ENCODE measurements at places on chromosomes 5 and 9.

- DNase-seq, result peak; percentile 30
Measured at GRCh38 chr9:78369639-78370219, 72.8 kb downstream of the PSAT1 start.

- DNase-seq, result no peak
Measured at GRCh38 chr5:14231156-14231555, 88.0 kb downstream of the TRIO start.

GRCh38 chr5:98428806-98429205 lies 344.7 kb upstream of the RGMB start:
- no peak for DNase-seq

GRCh38 chr5:133344266-133344665 lies 268.1 kb downstream of the FSTL4 start:
- no peak for DNase-seq

DNA sequence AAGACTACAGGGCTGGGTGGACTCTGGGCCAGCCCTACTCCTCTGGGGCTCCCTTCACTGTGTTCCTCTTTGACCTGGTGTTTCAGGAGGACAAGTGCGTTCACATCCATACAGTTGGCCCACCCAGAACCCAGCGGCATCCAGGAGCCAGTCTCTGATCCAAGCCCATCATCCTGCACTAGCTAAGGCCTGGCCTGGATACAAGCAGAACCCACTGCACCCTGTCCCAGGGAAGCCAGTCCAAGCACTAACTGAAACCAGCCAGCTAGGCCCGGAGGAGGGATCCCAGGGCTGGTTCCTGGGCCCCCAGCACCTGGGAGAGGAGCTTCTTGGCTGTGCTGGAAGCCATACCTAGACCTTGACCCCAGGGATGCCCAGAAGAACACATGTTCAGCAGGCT lies 4.1 kb upstream of the GBGT1 start:
- no peak for DNase-seq

GRCh38 chr9:33013962-33014664 lies 11.0 kb upstream of the DNAJA1 start:
- DNase-seq, result no peak

- no peak for DNase-seq
Measured at GRCh38 chr9:114417511-114417910, 29.7 kb upstream of the AKNA start.

DNA sequence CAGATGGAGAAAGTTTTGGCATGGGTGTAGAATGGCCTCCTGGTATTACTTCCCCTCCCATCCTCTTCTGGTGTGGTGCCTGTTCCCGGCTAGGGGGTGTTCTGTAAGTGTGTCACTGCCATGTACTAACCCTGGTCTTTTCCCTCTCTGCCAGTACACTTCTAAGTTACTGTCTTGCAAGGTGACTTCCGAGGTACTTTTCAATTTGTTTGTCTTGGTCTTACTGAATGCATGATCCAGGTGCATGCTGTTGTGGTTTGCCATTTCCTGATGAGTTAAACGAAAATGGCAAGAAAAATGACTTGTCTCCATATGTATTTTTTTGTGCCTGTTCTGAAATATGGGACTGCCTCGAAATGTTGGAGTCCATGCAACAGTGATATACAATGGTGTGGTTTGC lies 46.0 kb downstream of the C9orf152 start:
- DNase-seq, result no peak

DNA sequence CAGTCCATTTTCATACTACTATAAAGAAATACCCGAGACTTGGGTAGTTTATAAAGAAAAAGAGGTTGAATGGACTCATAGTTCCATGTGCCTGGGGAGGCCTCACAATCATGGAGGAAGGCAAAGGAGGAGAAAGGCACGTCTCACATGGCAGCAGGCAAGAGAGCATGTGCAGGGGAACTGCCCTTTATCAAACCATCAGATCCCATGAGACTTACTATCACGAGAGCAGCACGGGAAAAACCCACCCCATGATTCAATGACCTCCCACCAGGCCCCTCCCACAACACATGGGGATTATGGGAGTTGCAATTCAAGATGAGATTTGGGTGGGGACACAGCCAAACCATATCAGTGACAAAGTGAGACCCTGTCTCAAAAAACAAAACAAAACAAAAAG lies 19.9 kb downstream of the TRAF2 start:
- no peak for DNase-seq

- DNase-seq, result no peak
Measured at GRCh38 chr5:151597749-151598148, 6.6 kb upstream of the FAT2 start.

- DNase-seq, result peak; percentile 90
Measured at GRCh38 chr9:6007058-6007769, 8.2 kb downstream of the RANBP6 start.

DNA sequence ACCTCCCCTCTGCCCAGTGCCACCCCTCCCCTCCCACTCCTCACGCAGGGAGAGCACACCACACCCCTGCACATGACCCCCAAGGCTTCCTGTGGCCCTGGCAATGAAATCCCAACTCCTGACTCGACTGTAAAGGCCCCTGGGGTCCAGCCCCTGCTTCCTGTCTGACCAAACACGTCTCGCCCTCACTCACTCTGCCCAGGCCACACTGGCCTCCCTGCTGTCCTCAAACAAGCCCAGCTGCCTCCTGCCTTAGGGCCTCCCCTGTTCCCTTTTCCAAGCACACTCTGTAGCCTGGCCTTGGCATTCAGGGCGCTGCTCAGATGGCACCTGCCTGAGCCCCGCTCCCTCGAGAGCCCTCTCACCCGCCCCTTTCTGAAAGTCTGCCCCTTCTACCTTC lies 42.4 kb downstream of the HK3 start:
- no peak for DNase-seq

- DNase-seq, result no peak
Measured at GRCh38 chr5:110880413-110880812, 141.6 kb downstream of the SLC25A46 start.

- no peak for DNase-seq
Measured at GRCh38 chr9:79193501-79194223, 378.1 kb upstream of the TLE4 start.

DNA sequence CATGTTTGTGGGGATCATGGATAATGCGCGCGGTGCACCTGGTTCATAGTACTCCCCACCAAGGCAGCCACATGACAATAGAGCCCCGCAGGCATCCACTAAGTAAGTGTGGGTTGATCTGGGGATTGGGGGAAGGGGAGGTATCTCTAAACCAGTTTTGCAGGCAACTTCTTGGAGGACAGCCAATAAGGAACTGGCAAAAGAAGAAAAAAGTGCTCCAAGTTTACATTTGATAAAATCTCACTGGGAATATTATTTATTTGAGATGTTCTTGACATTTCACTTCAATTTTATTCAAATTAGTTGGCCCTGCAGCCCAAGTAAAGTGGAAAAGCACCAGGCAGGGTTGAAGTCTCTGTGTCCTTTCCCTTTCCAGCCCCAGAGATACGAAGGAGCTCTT lies 8.5 kb downstream of the FBP1 start:
- DNase-seq, result no peak

GRCh38 chr5:122471031-122471751 lies 159.2 kb downstream of the SNCAIP start:
- DNase-seq, result no peak

DNA sequence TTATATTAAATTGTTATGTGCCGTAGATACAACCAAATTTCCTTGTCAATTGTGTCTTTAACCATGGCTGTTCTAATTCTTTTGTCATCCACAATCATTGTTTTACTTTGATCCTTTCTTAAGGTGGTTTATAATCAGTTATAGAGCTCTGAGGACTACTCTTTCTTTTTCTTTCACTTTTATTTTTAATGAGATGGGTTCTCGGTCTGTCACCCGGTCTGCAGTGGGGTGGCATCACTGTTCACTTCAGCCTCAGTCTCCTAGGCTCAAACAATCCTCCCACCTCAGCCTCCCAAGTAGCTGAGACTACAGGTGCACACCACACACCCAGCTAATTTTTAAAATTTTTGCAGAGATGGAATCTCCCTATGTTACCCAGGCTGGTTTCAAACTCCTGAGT lies 74.2 kb downstream of the ANXA2R start:
- no peak for DNase-seq

DNA sequence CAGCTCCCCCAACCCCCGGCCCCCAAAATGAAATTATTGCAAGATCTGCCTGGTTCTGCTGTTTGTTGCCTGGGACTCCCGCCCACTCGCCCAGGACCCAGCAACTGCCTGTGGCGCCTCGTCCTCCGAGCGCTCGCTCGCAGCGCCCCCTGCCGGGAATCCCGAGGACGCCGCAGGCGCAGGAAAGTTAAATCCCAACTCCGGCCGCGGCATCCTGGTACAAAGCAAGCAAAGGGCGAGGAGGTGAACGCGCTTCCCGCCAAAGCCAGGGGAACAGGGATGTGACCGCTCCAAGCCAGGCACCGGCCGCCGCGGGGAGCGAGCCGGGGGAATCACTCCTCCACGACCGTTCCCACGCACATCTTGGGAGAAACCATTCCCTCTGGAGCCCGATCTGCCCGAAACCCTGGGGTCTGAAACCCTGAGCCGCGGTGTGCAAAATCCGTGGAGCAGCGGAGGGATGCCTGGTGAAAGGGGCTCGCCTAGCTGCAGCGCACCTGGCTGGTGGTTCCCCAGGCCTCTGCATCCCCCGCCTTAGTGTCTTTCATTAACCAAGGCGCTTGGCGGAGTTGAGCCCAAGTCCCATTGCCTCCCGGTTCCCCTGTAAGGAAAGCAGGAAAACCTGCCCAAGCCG lies 1.3 kb downstream of the SEMA5A start:
- no peak for DNase-seq

GRCh38 chr5:98341038-98342032 lies 432.1 kb upstream of the RGMB start:
- DNase-seq, result no peak

GRCh38 chr5:173035904-173036707 lies 20.0 kb upstream of the CREBRF start:
- no peak for DNase-seq

DNA sequence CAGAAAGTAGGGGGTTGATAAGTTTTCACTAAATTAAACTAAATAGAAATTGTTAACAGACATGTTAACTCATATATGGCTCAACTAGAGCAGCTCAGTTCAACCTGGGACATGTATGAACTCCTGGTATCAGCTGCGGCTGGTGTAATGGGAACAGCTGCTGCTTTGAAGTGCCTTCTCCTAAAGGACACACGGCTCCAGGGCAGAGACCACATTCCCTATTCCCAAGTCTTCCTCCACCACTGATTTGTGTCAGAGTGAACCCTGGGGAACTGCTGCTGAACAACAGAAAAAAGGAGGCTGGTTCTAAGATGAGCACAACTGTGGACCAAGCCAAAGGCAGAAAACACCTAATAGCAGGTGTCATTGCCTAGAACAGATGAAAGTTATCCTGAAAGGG lies 71.1 kb downstream of the MAPKAP1 start:
- no peak for DNase-seq

- peak; percentile 68 for DNase-seq
Measured at GRCh38 chr9:105053209-105053652, 125.3 kb upstream of the ABCA1 start.

DNA sequence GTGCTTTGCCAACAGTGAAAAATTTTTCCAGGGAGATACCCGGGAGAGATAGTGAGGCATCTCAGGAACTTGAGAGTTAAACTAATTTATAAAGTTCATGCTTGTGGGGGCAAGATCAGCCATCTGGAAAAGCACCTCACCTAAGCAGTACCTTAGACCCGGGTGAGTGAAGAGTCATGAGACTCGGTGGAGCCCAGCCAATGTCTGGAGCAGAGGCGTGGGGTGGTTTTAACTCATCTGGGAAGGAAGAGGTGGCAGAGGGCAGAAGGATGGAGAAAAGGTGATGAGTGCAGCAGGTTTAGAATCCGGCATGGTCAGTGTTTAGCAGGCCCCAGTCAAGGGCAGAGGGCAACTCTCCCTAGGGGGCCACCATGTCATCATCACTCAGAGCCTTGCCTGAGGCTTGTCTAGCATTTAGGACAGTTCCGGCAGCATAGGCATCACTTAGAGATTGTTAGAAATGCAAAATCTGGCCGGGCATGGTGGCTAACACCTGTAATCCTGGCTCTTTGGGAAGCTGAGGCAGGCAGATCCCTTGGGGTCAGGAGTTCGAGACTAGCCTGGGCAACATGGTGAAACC lies 4.3 kb upstream of the RNF183 start:
- no peak for DNase-seq

- no peak for DNase-seq
Measured at GRCh38 chr5:121315786-121316185, 535.9 kb upstream of the FTMT start.

DNA sequence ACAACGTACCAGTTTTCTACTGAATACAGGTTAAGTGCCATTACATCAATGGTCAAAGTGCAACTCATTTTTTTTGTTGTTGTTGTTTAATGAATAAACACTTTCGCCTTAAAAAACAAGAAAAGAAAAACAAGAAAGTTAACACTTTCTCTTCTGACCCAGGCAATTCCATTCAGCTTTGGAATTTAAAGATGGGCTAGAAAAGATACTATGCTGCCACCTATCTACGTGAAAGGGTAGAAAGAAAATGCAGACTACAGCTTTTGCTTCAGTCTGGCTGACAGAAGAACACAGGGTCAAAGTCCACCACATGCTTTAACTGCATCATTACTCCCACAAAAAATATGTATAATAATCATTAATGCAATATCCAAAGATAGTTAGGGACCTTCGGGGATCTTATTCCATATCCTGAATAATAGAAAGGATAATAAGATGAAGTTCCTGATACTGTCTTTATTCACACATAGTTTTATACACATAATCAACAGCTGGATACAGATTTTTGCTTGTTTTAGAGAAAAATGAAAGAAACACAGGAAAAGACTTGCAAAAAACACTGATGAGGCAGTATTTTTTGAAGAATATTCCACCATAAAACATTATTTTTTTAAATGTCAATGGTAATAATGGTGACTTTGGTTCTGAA lies 40.4 kb downstream of the ZDHHC21 start:
- no peak for DNase-seq

DNA sequence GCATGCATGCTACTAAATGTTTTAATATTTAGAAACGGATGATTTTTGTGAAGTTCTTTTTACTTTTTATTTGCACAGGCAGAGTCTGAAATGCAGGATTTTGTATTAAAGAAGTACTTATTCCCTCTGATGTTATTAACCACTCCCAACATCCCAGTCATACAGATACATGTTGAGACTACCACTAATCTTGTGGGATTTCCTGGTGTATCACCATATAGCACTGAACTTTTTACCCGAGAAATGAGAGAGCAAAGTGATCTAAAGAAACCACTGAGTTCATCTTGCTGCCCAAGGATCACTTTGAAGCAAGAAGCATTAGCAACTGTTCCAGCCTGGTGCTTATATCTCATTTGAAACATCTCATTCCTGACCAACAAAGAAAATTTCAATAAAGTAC lies 443.8 kb downstream of the BNC2 start:
- DNase-seq, result no peak

DNA sequence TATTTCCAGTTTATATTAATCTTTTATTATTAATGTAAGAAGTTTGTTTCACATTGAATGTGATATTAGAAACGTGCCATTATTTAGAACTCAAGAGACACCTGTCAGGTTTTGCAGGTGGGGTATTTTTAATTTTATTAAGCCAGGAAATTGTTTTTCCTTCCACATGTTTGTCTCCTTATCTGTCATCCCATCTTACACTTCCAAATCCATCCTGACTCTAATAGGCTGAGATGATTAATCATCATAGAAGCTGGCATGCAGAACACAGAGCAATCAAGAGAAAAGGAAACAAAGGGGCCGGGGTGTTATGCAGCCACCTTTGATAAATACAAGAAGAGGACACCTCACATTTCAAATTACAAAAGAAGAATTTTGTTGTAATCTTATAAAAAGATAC lies 506.5 kb downstream of the ISL1 start:
- DNase-seq, result no peak

- DNase-seq, result no peak
Measured at GRCh38 chr5:64019746-64020145, 57.5 kb upstream of the HTR1A start.

All from CD4-positive, alpha-beta T cell treated with Interferon gamma for 1 hour (primary cell).